ENCODE measurements at places on chromosomes 5 and 9.

DNA sequence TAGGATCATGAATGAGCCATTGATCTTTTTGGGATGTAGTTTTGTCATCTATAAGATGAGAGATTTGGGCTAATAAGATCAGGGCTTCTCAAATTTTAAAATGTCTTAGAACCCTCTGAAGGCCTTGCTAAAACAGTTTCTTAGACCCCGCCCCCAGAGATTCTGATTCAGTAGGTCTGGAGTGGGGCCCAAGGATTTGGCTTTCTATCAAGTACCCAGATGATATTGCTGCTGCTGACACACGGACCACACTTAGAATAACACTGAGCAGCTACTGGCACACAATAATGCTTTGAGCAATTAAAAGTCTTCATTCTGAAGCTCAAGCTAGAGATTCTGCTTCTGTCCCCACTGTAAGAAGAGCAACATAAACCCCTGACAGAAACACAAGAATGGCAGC, 216.7 kb downstream of the SMARCA2 start:
- DNase-seq: no peak

- no peak for DNase-seq
These were observed 422.6 kb upstream of the CD180 start for GRCh38 chr5:67619235-67619634.

- no peak for DNase-seq
These were observed 25.8 kb upstream of the SYNPO start for GRCh38 chr5:150614661-150615060.

- no peak for DNase-seq
These were observed 28.8 kb downstream of the ANXA6 start for GRCh38 chr5:151128817-151129216.

- DNase-seq: no peak
These were observed 6.3 kb downstream of the SHB start for GRCh38 chr9:38062498-38063362.

GRCh38 chr9:90815183-90815943, 13.7 kb downstream of the SYK start:
- DNase-seq: peak; percentile 27

GRCh38 chr9:92480986-92481633, 1.2 kb downstream of the ASPN start:
- no peak for DNase-seq

- no peak for DNase-seq
These were observed 77.4 kb downstream of the KIAA0825 start for GRCh38 chr5:94540856-94541494.

DNA sequence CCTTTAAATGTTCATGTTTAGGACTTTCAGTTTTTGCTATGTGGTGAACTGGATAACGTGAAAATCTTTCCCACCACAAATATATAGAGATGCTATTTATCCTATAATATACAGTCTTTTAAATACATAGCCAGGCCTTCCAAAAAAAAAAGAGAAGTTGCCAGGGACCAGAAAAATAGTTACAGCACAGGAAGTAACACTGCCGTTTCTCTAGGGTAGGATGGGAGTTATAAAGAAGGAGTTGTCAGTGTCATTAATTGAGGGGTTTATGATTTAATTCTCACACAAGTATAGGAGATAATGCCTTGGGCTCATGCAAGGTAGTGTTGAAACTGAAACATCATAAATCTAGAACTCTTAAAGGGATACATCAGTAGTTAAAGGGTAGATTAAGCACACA, 83.9 kb downstream of the LRRC70 start:
- no peak for DNase-seq

GRCh38 chr5:119356612-119357188, 881 bp downstream of the TNFAIP8 start:
- no peak for DNase-seq

- no peak for DNase-seq
These were observed 54.4 kb upstream of the PPARGC1B start for GRCh38 chr5:149675610-149676201.

GRCh38 chr5:79837761-79838551, 148.3 kb downstream of the CMYA5 start:
- no peak for DNase-seq

GRCh38 chr9:114317665-114318357, 5.1 kb upstream of the ORM1 start:
- peak; percentile 8 for DNase-seq

DNA sequence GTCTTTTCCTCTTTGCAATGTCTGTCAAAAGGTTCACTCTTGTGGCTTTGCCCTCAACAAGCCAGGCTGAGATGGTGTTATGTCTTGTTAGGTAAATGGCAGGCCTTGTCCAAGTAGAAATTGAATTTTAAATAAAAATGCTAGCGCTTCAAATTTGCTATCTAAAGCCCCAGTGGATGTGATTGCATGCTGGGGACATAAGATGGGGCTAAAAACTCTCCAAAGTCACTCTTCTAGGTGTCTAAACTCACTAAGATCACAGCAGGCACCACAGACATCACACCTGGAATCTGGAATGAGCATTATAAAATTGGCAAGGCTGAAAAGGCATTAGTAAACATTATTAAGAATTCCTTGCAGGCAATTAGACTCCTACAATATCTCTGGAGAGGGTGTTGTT, 262.7 kb upstream of the CLINT1 start:
- DNase-seq: no peak

DNA sequence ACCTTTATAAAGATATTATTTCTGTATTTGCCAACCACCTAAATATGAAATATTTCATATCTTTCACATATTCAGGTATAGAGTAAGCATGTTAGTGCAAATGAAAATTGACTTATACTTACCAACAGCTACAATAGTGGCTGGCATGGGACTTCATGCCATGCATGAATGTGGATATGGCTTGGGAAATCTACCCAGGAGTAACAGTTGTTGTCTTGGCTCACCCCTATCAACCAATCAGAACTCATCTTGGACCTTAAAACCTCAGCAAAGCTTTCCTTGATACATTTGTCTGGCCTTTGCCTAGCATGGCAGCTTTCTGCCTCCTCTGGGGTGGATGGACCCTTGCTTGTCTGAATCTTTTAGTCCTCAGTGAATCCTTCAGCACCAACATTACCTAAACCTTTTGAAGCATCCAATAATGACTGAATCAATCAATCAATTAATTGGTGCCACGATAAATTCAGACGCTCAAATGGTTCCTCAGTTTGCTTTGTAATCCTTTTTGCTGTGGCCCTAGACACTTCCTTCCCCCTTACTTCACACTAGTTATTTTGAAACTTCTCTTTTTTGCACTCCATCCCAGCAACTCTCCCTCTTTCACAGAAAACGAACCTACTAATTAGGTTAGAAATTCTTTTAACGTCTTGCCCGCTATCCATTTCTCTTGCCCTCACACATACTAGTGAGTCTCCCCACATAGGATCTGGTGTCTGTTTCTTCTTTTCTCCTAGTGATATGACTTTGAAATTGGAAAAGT, 132.3 kb upstream of the ZNF608 start:
- no peak for DNase-seq

DNA sequence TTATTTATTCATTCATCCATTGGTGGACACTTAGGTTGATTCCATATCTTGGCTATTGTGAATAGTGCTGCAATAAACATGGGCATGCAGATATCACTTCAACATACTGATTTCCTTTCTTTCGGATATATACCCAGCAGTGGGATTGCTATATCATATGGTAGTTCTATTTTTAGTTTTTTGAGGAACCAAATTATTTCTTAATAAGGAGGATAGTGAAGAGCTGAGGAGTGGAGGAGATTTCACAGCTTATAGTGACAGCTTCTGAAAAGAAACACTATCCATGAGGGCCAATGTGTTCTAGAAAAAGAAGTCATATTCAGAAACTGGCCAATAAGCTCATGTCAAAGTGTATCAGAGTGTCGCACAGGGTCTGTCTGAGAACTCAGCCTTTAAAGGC, 183.3 kb downstream of the SEC61B start:
- no peak for DNase-seq

DNA sequence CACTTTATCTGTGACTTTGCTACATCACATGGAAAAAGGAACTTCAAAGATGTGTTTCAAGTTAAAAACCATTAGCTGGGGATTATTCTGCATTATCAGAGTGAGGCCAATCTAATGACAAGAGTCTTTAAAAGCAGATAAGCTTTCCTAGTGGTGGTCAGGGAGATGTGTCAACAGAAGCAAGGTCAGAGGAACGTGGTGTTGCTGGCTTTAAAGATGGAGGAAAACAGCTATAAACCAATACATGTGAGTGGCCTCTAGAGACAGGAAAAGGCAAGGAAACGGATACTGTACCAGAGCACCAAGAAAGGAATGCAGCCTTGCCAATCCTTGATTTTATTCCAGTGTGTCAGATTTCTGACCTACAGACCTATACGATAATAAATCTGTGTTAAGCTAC, 204.2 kb downstream of the TAF11L14 start:
- no peak for DNase-seq

GRCh38 chr5:176436656-176437055, 11.5 kb upstream of the FAF2 start:
- DNase-seq: no peak

GRCh38 chr5:106303911-106304310, 1366.8 kb downstream of the EFNA5 start:
- DNase-seq: no peak

DNA sequence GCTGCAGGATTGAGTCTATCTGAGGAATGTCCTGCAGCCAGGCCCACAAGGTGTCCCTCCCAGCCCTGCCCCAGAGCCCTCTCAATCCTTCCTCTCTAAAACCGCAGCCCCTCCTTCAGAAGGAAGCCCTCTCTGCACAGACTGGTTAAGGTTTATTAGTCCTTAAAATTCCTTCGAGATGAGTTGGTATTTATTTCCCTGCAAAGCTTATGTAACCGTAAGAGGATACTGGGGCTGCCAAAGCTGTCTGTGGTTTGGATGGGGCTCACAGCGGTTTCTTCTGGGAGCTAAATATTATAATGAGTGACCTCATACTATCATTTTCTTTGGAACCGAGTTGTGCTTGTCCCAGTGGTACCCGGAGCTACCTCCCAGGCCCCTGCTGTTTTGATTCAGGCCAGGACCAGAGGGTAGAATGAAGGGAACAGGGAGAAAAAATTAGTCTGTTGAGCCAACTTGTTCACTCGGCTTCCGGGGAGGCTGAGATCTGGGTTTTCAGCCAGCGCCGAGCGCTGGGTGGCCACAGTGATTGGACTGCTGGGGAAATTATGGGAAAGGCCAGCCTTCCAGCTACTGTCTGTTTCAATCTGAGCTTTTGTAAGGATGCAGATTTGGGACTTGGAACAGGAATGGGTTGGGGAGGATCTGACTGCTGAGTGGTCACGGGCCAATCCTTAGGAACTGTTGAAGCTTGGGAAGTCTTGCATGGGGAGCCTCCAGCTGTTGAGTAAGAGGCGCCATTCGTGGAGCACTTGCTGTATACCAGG, 107.5 kb downstream of the NDFIP1 start:
- no peak for DNase-seq

- DNase-seq: no peak
These were observed 272.7 kb upstream of the PANK3 start for GRCh38 chr5:168851902-168852321.

- DNase-seq: no peak
These were observed 2.2 kb downstream of the NAA35 start for GRCh38 chr9:85942913-85943709.

DNA sequence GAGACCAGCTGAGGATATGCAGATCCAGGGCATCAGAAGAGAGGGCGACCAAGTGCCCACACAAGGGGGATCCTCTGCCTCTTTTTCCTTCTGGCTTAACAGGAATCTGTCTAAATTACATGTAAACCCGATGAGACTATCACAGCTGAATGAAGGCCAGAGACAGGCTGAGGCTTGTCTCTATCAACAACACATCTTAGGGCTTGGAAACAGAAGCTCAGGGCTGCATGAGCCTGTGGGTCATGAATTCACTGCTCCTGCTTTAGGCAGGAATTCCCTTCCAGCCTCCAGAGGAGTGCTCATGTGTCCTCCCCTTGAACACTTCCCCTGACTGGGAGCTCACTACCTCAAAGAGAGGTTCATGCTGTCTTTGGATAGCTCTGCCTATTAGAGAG, 106.1 kb upstream of the PHYKPL start:
- DNase-seq: no peak

- no peak for DNase-seq
These were observed 75.9 kb upstream of the SEMA6A start for GRCh38 chr5:116650544-116650943.

DNA sequence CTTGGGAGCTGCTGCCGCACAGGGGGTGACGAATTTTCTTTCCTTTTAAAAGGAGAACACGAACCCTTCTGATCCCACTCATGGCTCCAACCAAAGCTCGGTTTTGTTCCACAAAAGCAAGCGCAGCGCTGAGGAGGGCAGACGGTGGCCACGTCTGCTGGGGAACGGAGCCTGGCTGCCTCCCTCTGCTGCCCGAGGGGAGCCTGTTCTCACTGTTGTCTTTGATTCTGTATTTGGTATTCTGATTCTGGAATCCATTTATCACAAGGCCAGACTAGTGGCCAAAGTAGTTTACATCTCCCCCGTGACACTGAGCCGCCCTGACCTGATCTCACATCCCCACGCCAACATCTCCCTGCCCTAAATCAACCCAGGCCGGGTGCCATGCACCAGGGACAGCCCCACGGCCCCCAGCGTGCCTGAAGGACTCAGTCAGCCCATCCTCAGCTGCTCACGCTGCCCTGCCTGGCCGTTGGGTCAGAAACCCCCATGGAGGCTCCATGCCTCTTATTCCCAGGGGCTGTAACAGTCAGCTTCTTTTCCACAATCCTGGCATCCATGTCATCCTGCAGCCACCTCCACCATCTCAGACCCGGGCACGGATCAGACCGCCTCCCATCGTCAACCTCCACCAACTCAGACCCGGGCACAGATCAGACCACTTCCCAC, 6.7 kb upstream of the NSMF start:
- DNase-seq: no peak
